ENCODE measurements at places on chromosomes 7 and 10.

- no peak for DNase-seq
These were observed 18.9 kb downstream of the NCAPG2 start for GRCh38 chr7:158685693-158686092.

DNA sequence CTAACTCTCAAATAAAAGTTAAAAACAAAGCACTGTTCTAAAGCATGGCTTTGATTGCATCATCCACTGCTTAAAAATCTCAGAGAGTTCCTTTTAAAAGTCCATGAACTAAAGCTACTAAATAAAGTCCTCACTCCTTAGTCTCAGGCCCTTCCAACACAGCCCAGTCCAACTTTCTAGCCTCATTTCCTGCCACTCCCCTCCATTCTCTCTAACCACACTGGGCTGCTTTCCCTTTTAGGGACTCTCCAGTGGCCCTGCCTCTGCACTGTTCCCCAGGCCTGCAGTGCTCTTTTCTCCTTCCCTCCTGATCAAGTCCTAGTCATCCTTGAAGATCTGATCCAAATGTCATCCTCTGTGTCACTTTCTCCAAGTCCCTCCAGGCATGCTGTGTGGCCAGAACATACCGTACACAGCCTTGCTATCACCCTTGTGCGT is 56.9 kb upstream of the PPP1R3C start:
- peak; percentile 67 for DNase-seq

GRCh38 chr10:133162178-133162909 is 2.3 kb downstream of the KNDC1 start:
- peak; percentile 36 for DNase-seq

DNA sequence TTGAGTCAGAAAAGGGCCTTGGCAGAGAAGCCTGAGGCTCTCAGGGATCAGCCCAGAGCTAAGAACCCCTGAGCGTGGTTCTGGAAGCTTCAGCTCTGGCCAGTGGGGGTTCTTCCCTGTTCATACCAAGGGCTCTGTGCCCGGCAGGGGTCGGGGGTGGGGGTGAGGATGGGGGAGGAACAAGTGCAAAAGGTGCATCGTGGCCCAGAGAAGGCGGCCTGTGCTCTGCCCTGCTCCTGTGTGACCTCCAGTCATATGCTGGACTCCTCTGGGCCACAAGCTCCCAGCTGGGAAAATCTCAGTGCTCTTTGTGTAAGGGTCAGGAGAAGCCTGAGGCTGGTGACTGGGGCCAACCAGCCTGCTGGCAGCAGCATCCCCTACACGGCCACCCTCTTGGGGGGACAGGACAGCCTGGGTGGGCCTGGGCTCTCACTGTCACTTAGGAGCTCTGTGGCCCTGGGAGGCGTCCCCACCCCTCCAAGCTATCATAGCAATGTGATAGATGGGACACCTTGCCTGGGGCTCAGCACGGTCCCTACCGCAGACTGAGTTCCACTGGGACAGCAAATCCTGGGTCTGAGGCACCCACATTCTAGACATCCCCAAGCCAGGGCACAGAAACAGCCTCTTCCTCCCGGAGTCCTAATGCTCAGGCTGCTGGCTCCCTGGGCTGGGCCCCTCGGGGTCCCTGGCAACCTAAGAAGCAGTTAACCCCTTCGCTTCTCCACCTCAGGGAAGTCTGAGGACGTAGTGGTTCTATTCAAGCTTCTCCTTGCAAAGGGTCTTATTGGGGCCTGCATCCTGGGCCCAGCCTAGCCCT is 2.5 kb downstream of the MMRN2 start:
- peak; percentile 9 for DNase-seq

GRCh38 chr10:22719406-22720042 is 5.1 kb upstream of the PIP4K2A start:
- no peak for DNase-seq

DNA sequence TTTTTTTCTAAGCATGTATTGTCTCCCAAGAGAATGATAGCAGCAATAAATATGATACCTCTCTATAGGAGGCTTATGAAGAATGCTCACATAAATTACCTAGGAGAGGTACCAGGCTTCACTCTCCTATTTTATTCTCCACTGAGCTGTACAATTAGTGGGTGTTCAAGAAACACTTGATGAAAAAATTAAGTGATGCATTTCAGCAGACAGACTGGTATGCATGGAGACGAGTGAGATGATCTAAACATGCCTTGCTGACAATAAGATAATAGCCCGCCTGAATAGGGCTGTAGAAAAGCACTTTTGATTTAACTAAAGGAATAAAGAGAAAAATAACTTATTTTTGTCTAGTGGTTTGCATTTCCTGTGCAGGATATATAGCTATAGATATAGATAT is 1449.7 kb downstream of the GATA3 start:
- no peak for DNase-seq

DNA sequence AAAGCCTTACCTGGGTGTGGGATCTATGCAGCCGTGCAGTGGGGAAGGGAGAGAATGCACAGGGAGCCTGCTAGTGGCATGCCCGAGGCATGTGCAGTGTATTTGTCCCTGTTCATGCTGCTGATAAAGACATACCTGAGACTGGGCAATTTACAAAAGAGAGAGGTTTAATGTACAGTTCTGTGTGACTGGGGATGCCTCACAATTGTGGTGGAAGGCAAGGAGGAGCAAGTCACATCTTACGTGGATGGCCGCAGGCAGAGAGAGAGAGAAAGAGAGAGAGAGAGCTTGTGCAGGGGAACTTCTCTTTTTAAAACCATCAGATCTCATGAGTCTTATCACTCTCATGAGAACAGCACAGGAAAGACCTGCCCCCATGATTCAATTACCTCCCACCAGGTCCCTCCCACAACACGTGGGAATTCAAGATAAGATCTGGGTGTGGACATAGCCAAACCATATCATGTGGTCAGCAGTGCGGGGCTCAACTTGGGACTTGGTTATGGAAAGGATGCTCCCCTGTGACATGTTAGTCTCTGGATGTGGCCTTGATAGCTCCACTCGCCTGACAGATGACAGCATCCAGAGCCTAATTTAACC is 128.9 kb downstream of the DOCK1 start:
- DNase-seq, result no peak

GRCh38 chr10:34008656-34009055 is 674.2 kb upstream of the NRP1 start:
- no peak for DNase-seq

- DNase-seq, result peak; percentile 72
These were observed 157.3 kb upstream of the PPP2R2D start for GRCh38 chr10:131743190-131744151.

GRCh38 chr7:45185028-45185863 is 27.7 kb downstream of the RAMP3 start:
- no peak for DNase-seq

DNA sequence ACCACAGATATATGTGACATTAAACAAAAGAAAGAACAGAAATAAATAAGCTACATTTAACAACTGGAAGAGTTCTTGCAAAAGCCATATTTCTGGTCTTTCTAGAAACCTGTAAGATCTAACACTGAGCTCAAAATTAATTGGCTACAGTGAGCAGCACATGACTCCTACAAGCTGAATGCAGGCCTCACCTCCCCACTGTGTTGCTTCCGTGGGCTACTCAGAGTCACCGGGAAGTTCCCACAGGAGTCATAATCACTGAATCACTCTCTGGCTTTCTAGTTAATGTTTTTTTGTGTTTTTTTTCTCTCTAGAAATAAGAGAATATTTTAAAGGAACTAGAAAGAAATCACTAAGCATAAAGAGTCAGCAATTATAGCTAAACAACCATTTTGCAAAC is 10.2 kb upstream of the MRPS24 start:
- DNase-seq, result no peak

DNA sequence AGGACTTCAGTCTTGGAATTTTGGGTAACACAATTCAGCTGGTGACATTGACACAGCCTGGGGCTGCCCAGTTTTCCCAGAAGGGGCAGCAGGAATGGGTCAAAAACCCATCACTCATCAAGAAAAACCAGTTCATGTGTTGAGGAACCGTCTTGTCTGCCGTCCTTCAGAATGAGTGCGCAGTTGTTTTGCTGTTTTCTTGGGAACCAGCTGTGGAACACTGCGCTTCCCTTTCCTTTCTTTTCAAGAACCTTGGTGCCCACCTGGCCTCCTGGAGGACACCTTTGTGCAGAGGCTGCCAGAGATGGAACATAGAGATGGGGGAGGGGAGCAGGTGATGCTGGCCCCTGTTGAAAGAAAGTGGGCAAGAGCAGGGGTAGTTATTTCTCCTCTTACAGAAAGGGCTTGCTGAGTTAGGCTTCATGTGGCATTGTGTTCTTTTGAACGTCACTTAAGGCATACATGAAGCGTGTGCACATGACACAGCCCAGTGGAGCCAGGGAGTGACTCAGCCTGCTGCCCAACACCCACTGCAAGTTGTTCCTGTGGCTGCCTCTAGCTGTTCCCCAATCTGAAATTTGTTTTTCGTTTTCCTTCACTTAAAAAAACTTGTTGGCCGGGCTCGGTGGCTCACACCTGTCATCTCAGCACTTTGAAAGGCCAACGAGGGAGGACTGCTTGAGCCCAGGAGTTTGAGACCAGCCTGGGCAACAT is 87.4 kb upstream of the TNS3 start:
- peak; percentile 75 for DNase-seq

- DNase-seq, result peak; percentile 25
These were observed 96.3 kb downstream of the CPED1 start for GRCh38 chr7:121084748-121085336.

DNA sequence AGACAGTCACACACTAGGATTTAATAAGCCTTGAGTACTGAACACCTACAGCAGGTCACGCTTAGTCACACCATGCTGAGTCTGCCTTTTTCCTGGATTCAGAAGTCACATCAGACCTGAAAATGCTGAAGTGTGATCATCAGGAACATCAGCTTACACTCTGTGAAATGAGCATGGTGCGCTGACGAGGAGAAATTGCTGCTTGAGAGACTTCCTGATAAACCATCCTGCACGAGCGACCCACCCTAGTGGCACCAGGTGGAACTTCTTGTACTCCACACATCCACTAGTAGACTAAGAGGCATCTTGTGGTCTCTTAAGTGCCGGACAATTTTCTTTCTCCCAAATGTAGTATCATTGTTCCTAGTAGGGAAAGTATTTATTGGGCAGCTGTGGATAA is 51.8 kb upstream of the MRLN start:
- peak; percentile 24 for DNase-seq

- peak; percentile 68 for DNase-seq
These were observed 79.7 kb downstream of the AUTS2 start for GRCh38 chr7:69677881-69678493.

DNA sequence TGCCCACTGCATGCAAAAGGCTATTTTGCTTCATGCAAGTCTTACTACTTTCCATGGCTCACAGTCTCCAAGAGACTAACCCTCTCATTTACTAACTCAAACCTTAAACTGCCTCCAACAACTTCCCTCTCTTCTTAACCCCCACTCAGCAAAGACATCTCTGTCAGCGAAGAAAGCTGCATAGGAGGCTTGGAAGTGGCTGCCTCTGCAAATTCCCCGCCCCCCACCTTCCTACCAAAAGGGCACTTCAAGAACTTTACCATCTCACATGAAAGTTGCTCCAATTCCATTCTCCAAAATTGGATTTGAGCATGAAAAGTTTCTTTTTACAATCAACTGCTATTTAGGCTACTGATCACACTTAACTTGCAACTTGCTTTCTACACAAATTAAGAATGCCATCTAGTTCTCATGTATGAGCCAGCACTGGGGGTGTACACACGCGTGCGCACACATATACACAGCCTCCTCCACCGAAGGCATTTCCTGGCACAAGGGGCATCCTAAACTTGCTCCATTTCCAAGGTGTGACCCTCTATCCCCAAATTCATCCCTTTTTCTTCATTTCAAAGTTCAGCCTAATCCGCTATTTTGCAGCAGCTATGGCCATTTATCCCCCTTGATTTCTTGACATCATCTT is 1.8 kb downstream of the CCDC6 start:
- DNase-seq, result peak; percentile 11

All from muscle of leg (tissue), 16 donors.